ENCODE measurements at places on chromosomes 12 and 14.

- DNase-seq: no peak
Observed at GRCh38 chr12:54773593-54773992, 80.7 kb upstream of the MUCL1 start.

DNA sequence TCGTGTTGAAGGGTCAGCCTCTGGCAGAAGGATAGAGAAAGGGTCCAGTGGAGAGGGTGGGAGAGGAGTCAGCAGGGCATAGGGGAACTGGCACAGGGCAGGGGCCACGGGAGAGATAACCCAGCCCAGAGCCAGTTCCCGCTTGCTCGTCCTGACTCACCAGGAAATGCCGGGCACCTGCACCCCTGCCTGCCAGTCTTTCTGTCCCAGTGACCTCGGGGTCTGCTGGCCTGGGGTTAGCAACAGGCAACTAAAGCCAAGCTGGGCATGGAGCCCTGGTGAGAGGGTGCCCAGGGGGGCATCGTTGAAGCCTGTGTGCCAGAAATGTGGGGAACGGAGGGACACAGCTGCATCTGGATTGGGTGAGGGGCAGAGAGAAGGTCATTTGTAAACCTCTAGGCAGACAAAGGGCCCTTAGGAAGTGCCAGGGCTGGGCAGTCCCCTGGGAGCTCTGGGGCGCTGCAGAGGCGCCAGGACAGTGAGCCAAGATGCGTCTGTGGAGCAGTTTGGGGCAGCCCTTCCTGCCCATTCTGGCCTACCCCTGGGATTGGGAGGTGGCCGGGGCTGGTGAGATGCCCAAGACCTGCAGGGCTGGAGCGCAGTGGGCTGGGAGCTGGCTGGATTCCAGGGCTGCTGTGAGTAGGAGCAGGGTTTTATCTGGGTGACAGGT lies 5.5 kb downstream of the TNFAIP2 start:
- no peak for DNase-seq

- no peak for DNase-seq
Observed at GRCh38 chr14:21541413-21542074, 15.4 kb upstream of the SALL2 start.

DNA sequence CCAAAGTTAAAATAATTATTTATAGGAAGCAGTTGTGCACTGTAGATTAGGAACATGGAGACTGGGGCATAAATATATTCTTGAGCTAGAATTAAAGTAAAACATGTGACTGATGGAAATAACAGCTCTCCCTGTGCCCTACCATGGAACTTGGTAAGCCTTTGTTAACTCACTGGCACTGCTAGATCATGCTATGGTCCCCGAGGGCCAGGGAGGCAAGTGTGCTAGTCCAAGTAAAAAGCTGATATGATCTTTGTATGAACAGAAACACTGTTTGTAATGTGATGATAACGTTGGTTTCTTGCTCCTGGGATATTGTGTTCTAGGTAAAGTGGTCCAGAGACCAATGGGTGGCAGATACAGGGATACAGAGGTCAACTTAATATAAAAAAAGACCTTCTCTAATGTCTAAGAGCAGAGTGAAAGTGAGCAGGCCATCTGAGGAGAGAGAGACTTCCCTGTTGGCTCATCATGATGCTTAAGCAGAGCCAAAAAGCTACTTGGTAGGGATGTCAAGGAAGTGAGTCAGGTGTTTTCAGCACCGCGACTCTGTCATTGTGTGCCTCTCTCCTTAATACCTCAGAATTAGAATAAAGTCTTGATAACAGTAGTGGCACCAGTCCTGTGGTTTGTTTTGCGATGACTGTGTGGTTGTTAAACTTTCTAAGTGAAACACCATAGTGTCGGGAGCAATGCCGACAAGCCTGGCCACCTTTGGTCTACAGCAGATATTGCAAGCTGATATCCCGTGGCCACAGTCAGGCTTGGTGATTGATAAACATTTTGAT lies 27.6 kb downstream of the BICD1 start:
- DNase-seq: no peak

- DNase-seq: no peak
Observed at GRCh38 chr14:82366803-82367202, 833.1 kb upstream of the SEL1L start.

DNA sequence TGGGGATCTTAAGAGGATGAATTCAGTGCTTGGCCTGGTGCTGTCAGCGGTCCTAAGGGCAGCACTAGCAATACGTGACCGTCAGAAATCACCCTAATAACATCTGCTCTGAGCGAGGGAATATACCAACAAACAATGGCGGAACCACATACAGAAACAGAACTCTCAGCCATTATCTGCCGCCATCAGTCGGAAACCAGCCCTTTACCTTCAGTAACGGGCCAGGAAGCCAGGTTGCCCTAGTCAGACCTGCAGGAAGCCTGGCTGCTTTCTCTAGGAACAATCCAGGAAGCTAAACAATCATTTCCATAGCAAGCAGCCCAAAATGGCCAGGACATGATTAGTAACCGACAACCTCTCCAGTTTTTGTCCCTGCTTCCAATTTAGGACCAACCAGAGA lies 5.6 kb downstream of the CDCA4 start:
- DNase-seq: no peak

- DNase-seq: no peak
Observed at GRCh38 chr12:28941248-28941647, 207.8 kb upstream of the FAR2 start.

- no peak for DNase-seq
Observed at GRCh38 chr12:29264424-29264823, 115.3 kb downstream of the FAR2 start.

DNA sequence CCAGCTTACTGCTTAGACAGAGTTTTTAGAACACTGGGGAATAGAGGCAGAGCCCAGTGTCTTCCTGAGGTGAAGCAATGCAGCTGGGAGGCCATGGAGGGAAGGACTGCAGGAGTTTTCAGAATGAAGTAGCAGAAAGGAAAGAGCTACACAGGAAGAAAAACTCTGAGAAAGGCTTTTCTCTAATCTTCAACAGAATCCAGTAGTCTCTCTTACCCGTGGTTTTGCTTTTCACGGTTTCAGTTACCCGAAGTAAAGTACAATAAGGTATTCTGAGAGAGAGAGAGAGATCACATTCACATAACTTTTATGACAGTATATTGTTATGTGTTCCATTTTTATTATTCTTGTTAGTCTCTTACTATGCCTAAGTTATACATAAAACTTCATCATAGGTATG lies 761.6 kb downstream of the BCL11B start:
- no peak for DNase-seq

GRCh38 chr14:22919601-22919921 lies 612 bp upstream of the RBM23 start:
- DNase-seq: no peak

DNA sequence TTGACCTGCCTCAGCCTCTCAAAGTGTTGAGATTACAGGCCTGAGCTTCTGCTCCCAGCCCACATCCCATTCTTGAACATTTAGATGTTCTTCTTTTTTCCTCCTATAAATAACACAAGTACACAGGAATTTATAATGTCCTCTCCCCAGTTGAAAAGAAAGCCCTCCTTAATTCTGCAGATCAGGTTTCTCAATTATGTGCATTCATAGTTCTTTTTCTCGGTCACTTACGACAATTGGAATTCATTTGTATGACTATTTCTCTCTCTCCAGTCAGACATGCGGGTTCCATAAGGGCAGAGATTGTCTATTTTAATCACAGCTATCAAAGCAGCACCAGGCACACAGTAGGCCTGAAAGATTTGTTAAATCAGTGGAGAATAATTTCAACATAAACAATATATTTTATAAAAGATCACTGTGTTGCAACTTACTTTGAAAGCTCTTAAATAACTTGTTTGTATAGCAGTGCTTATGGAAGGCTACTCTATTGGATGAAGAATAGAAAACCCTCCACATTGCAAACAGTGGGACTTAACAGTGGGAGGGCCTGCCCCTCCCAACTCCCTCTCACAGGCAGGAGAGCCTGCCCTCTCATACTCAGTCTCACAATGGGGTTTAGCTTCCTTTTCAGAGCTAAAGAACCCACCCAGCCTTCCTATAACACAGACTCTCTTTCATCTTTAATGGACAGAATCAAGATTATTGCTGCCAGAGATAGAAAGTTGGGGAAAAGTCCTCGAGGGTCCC lies 84.1 kb upstream of the TRAF3 start:
- no peak for DNase-seq

- DNase-seq: no peak
Observed at GRCh38 chr14:36204461-36205073, 28.0 kb upstream of the PTCSC3 start.

GRCh38 chr14:90815822-90816662 lies at the start of gene TTC7B:
Gene TTC7B, minus strand, starts transcription at chr14:90816430. Its CDS starts 135 bp downstream, at chr14:90816295.
- no peak for DNase-seq

DNA sequence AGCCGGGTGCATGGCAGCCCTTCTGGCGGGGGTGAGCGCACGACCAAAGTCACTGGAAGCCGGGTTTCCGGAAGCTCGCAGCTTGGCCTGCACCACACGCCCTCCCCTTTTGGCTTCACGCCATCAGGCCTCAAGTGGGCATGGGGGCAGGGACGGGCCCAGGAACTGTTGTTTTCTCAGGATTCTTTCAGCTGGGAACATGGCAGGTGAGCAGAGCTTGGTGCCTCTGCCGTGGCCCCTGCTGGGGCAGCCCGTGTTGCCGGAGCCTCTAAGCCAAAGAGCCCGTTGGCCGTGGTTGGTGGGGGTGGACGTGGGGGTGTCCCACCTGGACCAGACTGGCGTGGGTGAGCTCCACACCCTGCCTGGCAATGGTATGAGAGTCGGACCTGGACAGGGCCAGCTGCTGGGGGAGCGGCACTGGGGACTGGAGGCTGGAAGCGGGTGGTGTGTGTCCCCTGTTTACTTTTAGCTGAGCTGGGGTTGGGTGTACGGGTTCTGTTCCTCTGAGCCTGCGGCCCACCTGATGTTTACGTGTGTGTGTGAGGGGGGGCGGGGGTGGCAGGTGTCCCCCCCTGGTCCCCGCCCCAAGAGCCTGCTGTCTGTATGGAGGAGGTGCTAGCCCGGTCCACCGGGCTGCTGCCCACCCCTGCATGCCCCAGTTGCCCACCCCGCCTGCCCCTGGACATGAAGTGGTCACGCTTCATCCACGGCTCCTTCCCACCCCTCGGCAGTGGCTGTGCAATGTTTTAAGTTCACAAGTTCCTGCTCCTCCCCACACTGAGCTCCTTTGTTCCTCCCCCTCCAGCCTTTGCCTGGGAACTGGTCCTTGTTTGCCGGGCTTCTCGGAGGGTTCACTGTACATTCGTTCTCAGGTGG lies 28.7 kb upstream of the PLD4 start:
- no peak for DNase-seq

- no peak for DNase-seq
Observed at GRCh38 chr12:67327466-67327865, 58.3 kb downstream of the CAND1 start.

GRCh38 chr12:20125276-20125798 lies 243.0 kb upstream of the PDE3A start:
- no peak for DNase-seq

GRCh38 chr12:85405262-85405661 lies 125.2 kb downstream of the ALX1 start:
- no peak for DNase-seq

- DNase-seq: no peak
Observed at GRCh38 chr12:57118711-57119271, 7.6 kb upstream of the STAT6 start.

DNA sequence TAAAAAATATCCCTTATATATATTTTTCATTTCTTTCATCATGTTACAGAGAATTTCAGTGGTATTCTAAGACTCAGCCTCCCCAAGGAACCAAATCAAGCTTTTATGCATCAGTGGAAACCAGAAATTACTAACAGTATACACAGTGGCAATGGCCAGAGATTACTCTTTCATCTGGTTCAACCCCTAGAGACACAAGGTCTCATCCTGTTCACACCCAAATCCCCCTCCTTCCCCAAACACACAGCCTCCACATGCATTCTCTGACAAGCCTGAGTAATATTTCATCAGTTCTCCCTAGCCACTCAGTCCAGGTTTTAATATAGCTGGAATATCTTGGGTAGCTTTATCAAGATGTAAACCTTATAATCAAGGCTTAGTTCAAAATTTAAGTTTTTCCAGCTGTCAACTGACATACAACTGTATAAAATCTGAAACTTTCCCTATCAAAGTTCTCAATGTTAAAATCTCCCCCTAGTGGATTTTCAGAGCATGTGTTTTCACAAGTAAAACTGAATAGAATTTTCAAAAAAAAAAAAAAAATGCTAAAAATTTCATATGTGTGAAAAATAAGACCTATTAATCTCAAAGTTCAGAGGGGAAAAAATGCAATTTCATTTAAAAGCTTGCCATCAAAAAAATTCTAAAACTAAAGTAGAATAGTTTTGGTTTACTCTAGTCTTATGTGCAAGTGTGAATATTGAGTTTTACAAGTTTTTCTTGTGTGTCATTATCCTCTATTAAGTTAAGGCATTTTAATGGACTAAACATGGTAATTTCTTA lies 10.5 kb upstream of the SSTR1 start:
- no peak for DNase-seq

DNA sequence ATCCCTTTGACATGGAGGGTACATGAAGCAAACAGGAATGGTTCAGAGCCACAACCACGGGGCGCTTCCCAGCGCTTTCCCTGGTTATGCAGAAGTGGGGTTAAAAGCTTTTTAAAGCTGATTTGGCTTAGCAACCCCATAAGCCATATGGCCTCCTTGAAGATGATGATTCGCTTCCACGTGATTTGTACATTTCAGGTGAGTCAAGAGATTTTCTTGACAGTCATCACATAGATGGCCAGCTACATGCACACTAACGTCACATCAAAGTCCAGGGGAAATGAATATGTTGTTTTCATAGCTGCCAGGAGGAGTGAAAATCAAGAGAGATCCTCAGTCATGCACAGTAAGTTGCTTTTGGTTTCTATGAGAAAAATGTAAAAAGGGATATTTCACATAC lies 309.7 kb downstream of the TMEM132D start:
- no peak for DNase-seq

GRCh38 chr12:111327474-111327873 lies 41.4 kb downstream of the PHETA1 start:
- no peak for DNase-seq

GRCh38 chr14:46048127-46048526 lies 603.5 kb downstream of the RPL10L start:
- DNase-seq: no peak

DNA sequence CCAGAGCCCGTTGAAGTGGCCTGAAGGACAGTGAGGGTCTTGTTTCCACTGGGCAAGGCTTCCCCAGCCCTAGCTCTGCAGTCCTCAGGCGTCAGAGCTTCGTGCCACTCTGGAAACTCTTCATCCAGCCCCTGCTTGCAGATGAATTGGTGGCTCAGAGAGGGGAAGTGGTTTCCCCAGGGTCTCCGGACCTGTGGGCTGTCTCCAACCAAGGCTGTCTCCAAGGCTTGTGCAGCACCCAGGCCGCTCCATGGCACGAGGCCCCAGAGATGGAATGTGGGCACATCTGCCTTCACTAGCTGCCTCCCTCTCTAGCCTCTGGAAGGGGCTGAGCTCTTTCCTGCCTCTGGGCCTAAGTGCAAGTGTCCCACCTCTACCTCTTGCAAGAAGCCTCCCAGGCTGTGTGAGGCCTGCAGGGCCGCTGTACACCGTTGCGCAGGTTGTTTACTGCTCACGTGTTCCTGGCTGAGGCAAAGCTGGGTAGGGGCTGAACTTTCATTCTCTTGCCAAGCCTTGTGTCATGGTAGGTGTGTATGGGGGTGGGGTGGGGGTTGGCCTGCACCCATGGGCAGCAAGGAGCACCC lies 11.1 kb downstream of the RIN3 start:
- no peak for DNase-seq

Data from cardiac septum (tissue), 1 donor.